ENCODE measurements at places on chromosomes 16 and 17.
A peak's percentile ranks its signal among the peaks of the same experiment; 100 is the strongest.

- DNase-seq, result no peak
Measured at GRCh38 chr17:6077752-6078151, 7.6 kb downstream of the WSCD1 start.

DNA sequence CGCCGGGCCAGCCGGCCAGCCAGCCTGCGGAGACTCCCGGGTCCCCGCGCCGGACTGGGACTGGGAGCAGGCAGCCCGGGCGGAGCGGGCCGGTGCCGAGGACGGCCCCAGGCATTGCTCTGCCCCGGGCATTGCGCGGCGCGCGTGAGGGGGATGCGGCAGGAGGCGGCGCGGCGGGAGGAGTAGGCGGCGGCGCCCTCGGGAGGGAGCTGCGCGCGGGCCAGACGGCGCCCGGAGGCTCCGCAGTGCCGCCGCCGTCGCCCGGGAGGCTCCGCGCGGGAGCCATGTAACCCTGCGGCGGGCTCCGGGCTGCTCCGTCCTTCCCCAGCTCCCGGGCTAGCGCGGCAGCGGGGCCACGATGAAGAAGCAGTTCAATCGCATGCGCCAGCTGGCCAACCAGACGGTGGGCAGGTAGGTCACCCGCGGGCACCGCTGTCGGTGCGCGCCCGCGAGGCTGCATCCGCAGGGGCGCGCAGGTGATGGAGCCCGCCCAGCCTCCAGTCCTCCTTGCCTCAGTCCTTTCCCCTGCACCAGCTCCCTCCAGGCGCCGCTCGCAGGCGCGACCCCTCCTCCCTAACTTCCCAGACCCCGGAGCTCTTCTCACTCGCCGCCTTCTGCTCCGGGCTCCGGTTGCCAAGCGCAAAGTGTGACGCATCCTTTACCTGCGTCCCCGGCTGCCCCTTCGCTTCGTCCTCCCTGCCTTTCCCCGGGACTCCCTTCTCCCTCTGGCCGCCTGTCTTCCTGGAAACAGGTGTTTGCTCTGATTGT lies at the start of gene ARHGAP44:
Gene ARHGAP44 (plus strand): TSS at position 18 of the 768 bp plus-strand sequence. CDS start 341 bp downstream, at position 359.
- peak; percentile 68 for DNase-seq

DNA sequence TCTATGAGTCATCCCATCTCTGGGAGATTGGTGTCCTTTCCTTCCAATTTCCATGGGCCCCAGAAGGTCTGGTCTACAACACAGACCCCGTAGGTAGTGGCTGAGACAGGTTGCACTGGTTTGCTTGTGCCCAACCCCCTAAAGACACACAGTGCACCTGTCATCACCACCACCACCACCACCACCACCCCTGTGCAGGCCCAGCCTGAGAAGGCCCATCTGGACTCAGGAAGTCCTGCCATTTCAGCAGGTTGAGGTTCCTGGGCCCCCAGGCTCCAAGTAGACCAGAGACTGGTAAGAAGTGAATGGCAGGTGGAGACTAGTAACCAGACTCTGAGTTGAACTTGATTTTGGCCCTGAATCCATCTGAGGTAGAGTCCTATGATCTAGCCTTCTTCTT lies 25.9 kb upstream of the PHB1 start:
- no peak for DNase-seq

DNA sequence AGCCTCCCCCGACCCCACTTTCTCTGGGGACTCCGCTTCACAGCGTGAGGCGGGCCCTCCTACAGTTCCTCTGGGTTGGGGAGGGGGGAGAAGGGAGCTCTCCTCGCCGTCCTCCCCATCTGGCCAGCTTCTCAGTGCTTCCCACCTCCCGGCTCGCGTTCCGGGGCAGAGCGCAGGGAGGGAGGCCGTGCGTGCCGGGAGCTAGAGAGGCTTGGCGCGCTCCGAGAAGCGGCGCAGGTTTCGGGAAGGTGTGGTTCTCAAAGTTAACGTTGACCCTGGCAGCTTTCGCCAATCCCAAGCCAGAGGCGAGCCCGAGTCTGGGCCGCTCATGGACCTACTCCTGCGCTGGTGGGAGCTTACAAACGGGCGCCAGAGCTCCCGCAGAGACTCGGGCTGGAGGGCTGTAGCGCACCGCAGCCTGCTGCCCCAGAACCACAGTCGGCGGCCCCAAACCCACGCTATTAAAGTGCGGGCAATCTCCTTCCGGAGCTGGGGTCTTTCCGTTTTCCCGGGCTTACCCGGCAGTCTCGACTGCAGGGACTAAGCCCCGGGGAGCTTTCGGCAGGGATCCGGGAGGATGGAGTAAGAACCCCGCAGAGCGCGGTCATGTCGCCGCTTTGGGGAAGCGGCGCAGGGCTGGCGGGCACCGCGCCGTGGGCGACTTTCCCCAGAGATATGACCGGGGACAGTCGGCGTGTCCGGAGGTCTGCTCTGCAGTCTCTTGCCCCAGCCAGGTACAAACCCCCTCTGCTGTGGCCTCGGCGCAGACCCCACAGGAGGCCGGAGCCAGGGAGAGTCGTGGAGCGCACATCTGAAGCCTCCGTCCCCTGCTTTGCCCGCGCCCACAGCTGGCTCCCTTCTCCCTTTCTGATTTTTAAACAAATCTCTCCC lies 787 bp downstream of the CDH11 start:
- DNase-seq, result peak; percentile 40

DNA sequence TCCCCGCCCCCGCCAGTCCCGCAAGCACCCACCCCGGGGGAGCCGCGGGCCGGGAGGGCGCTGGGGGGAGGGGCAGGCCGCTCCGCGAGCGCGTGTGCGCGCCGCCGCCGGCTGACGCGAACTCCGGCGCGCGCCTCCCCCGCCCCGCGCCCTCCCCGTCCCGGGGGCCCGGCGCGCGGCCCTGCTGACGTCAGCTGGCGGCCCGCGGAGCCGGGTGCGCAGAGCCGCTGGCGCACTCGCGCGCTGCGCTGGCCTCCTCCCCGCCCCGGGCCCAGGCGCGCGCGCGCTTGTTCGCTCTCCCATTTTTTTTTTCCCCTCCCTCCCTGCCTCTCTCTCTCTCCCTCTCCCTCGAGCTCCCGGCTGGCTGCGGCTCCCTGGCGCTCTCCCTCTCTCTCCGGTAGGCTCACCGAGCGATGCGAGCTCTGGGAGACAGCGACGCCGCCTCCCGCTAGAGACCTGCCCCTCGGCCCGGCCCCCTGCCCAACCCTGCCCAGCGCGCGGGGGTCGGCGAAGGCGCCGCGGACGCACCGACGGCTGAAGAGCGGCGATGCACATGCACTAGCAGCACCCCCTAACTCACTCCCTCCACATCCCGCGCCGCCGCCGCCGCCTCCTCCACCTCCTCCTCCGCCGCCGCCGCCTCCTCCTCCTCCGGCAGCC lies at the start of gene GNAO1:
Gene GNAO1 (plus strand): TSS at position 334 of the 660 bp plus-strand sequence. CDS start 747 bp downstream, outside the sequence.
- peak; percentile 80 for DNase-seq

DNA sequence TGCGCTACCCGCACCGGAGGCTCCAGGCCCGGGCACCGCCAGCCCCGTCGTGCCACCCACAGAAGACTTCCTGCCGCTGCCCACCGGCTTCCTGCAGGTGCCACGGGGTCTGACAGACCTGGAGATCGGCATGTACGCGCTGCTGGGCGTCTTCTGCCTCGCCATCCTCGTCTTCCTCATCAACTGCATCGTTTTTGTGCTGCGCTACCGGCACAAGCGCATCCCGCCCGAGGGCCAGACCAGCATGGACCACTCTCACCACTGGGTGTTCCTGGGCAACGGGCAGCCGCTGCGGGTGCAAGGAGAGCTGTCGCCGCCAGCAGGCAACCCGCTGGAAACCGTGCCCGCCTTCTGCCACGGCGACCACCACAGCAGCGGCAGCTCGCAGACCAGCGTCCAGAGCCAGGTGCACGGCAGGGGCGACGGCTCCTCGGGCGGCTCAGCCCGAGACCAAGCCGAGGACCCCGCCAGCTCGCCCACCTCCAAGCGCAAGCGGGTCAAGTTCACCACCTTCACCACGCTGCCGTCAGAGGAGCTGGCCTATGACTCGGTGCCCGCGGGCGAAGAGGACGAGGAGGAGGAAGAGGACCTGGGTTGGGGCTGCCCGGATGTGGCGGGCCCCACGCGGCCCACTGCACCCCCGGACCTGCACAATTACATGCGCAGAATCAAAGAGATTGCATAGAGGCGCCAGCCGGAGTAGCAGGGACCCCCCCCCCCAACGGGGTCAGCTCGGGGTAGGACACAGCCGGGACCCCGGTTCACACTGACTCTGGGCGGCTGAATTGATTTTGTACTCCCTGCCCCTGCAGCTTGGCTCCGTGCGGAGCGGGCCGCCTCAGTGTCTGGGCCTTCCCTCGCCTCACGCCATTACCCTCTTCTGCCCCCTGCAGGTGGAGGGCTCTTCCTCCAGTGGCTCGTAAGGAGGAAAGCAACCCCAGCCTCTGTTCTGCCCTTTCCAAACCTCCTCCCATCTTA lies 58.5 kb downstream of the TMEM132E start:
- DNase-seq, result peak; percentile 77

- DNase-seq, result peak; percentile 53
Measured at GRCh38 chr17:57114085-57114673, 29.1 kb downstream of the AKAP1 start.

DNA sequence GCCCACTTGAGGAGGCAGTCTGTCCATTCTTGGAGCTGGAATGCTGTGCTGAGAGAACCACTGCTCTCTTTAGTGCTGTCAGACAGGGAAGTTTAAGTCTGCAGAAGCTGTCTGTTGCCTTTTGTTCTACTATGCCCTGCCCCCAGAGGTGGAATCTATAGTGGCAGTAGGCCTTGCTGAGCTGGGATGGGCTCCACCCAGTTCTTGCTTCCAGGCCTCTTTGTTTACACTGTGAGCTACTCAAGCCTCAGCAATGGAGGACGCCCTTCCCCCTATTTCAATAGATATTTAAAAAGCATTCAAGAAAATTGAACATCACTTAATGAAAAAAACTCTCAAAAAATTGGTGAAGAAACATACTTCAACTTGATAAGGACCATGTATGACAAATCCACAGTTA lies 313.5 kb downstream of the PHKB start:
- no peak for DNase-seq

GRCh38 chr17:43212641-43213490 lies 1.2 kb downstream of the TMEM106A start:
- DNase-seq, result no peak

- DNase-seq, result no peak
Measured at GRCh38 chr17:82179946-82180475, 32.6 kb downstream of the CCDC57 start.

DNA sequence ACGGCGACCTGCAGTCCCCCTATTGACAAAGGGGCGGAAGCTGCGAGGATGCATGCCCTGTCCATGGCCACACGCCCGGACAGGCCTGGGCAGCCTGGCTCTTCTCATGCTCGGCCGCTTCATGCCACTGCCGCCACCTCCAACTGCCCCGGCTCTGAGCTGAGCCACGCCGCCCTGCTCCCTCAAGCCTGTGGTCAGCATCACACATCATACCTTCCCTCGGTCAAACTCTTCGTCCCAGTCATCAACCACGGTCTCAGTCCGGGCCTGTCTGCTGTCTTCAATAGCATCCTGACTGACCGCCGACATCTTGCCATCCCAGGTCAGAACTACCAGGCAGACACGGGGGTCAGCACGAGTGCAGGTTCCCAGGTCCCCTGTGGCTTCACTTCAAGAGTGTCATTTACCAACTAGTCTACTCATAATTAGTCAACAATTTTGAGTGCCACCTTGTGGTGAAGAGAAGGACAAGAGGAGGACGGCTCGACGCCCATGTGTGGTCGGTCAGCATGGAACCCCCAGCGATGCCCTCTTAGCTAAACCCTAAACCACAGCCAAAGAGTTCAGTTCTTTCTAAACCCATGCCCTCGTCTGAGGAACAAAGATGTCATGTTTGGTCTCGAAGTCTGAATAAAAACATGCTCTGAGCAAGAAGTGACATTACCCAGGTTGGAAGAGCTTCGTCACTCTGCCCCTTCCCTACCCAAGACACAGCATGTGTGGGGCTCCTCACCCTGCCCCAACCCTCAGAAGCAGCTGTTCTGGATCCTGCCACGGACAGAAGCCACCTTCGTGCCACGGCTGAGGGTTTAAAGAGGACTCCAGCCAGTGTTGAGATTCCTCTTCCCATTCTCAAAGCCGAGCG lies 16.9 kb upstream of the CYTH1 start:
- DNase-seq, result no peak

- DNase-seq, result peak; percentile 61
Measured at GRCh38 chr16:48503779-48504178, 106.2 kb downstream of the N4BP1 start.

DNA sequence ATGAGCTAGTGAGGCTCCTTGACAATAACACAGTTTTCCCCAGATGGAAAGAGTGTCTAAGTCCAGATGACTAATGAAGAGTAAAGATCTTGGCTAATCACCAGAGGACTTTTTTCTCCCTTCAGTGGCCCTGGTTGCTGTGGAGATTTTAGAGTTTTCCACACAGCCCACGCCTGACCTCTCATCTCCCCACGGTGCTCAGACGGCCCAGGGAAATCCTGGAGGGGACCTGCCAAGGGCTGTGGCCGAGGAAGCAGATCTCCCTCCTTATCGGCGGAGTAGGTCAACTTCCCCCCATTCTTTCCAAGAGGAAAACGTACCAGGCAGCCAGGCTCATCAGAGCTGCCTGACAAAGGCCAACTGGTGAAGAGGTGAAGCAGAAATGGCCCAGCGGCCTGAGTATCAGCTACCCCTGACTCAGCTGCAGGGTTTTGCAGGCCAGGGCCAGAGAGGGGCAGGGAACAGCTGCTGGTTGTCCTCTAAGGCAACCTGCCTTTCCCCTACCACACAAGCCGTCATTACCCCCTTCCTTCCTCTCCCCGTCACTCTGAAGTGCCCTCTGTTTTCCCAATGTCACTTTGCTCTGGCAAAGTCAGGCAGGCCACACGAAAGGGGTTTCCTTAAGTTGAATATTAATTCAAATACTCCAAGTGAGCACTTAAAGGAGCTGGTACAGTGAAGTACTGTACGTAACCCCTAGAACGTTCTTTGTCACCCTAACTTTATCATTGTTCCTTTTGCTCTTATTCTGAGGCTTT lies 140.2 kb upstream of the ADAMTS18 start:
- no peak for DNase-seq

DNA sequence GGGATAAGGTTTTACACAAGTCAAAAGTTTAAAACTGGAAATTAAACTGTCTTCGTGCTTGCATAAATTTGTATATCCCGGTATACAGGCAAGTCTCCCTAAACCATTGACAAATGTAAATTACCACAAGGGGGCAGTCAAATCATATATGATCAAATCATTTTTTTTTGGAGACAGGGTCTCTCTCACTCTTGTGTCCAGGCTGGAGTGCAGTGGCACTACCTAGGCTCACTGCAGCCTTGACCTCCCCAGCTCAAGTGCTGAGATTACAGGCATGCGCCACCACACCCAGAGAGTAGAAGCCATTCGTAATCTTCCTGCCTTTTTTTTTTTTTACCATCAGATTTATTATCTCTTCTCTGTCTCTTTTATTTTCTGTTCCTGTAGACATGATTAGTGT lies 18.5 kb downstream of the TOP2A start:
- peak; percentile 64 for DNase-seq

- DNase-seq, result no peak
Measured at GRCh38 chr17:75757086-75757681, 7.8 kb downstream of the GALK1 start.
